ENCODE measurements at places on chromosomes 16 and 17.

DNA sequence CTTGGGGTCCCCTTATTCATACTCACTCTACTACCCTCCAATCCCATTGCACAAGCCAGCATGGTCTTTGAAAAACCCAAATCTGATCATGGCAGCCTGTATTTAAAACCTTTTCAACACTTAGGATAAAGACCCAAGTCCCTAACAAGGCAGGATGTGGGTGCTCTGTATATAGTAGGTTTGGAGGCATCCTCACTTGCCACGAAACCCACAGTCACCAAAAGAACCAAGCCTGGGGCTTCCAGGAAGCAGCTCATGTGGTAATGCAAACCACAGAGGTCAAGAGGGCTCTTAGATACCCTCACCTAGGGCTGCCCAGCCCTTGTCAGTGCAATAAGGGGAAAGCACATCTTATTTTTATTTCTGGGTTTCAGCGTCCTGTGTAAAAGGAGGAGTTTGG is 218.6 kb upstream of the ASIC2 start:
- no peak for DNase-seq

DNA sequence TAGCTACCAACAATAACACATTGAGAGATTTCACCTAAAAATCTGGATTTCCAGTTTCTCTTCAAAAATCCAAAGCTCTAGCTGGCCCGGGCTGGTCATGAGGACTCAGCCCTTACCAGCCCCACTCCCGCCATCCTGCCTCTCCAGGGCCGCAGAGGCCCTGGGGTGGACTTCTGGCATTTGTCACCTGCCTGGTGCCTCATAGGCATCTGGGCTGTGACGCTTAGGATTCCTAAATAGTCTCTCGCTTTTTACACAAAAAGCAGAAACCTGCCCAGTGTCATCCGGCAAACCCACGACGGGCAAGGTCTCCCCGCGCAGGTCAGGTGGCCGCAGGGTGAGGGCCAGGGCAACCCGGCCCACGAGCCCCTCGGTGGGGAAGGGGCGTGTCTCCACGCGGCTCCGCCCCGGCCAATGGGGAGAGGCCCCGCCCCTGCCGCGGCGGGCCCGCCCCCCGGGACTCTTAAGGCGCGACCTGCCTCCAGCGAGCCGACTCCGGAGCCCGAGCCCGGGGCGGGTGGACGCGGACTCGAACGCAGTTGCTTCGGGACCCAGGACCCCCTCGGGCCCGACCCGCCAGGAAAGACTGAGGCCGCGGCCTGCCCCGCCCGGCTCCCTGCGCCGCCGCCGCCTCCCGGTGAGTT is at the start of gene VASN:
TSS of gene VASN (plus strand) at position 492 of the 644 bp plus-strand sequence. CDS start 9,030 bp downstream, outside the sequence.
- DNase-seq = peak; percentile 82

GRCh38 chr16:11179574-11179973 is 76.4 kb downstream of the SOCS1 start:
- DNase-seq = no peak

DNA sequence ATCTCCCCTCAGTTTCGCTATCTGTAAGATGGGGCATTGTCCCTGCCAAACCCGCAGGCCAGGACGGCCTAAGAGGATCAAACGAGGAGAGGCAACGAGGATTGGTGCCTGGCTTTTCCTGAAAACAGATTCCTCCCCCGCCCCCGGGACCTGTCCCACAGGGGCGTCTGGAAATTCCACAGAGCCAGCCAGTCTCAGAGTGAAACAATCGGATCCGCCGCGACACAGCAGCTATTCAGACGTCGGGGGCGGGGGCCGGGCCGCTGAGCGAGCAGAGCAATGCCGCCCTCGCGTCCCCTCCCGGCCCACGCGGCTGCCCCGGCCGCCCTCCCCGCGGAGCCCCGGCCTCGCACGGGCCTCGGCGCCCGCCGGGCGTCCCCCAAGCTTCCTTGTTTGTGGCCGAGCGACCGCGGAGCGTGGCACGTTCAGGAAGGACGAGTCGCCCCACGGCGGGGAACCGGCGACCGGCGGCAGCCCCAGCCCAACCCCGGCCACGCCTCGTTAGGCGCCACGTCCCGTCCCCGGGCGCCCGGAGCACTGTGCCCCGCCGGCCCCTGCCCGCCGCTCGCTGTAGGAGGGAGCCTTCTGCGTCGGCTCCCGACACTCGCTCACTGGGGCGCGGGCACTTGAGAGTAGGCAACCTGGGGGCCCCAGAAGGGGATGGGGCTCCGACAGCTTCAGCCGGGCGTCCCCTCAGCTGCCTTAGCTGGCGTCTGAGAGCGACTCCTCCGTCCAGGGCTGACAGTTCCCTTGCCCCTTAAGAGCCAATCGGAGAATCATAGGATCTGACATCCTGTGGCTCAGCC is 29.6 kb upstream of the PHOSPHO1 start:
- DNase-seq = peak; percentile 70

GRCh38 chr17:31433811-31434726 is 42.6 kb downstream of the RAB11FIP4 start:
- no peak for DNase-seq

- DNase-seq = peak; percentile 69
Measured at GRCh38 chr17:76492989-76493501, 8.2 kb downstream of the RHBDF2 start.

- no peak for DNase-seq
Measured at GRCh38 chr16:10554569-10554968, 25.8 kb downstream of the EMP2 start.

DNA sequence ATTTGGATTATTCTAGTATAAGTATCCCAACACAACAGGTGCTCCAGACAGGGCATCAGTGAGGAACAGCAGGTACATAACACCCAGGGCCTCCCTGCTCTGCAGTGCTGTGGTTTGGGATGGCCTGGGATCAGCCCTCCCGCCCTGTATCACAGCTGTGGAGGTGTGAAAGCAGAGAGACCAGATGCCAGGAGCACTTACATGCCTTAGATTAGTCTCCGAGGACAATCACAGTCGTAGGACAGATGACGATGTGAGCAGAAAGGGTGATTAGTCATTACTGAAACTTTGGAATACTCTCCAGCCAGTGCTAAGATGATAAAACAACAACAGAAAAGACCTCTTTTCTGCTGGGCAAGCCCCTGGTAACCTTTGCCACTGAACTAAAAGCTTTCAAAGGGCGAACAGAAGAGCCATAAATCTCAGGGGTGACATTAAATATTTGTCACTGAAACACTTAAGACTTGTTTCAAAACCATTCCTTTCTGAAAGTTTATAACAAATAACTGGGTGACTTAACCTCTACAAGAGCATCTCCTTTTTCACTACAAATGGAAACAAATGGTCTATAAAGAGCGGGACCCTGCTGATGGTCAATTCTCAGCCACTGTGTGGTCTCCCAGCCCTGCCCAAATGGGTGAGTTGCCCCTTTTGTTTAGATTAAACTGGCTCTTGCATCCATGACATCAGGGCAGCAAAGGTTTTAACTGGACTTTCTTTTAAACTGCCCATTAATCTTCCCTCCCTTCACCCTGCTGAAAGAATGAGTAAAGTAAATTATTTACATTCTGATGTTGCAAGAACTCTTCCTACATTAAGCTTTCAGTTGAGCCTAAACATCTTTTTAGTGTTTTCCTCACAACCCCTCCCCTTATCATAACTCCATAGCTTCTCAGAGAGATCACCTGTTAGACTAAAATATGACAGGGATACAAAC is 183.1 kb upstream of the COX10 start:
- no peak for DNase-seq

DNA sequence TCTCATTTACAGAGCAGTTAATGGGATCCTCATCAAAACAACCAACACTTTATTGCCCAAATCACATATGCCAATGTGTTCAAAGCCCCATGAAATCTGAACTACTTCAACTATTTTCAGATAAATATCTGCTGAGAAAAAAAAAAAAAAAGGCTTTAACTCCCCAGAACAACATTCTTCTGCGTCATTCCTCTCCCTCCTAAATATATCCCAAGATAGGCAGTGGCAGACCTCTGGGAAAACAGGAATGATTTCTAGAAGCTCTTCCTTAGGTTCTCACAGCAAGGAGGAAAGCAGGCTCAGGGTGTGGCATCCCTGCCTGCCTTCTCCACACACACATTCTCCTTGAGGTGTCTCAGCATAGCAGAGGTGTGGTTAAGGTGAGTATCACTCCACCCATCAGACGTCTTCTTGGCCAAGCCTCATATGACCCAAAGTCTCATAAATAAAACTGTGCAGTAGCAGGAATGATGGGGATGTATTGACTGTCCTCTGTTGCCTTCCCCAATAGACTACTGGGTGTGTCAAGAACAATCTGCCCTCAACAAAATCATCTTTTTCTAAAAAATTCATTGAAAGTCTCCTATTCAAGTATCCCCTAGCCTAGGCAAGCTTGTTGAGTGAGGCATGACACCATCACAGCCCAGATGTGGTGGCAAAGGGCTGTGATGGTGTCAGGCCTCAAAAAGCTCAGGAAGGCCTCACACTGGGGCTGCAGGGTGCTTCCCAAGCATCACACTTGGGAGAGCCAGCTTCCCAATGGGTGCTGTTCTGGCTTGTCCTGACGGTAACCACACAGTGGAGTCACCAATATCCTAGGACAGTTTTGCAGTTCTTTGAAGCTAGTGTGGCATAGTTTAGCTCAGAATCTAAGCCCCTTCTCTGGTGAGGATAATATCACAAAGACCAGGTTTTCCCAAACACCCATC is 135.4 kb upstream of the SOX9 start:
- DNase-seq = no peak

DNA sequence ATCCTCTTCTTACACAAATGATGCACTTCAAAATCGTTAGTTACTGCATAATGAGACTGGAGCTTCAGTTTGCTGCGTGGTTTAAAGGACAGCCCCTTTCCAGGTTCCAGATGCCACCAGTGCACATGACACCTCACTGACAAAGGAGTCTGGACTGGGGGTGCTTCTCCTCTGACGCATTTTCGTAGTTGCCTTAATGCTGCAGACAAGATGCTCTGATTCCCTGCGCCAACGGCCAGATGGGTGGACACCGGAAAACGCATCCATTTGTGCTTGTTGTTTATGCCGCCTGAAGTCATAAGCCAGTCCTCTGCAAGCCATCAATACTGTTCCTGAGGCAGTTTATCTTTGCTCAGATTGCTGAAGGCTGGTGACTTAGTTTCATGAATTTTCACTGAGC is 16.0 kb downstream of the FBXO31 start:
- no peak for DNase-seq

DNA sequence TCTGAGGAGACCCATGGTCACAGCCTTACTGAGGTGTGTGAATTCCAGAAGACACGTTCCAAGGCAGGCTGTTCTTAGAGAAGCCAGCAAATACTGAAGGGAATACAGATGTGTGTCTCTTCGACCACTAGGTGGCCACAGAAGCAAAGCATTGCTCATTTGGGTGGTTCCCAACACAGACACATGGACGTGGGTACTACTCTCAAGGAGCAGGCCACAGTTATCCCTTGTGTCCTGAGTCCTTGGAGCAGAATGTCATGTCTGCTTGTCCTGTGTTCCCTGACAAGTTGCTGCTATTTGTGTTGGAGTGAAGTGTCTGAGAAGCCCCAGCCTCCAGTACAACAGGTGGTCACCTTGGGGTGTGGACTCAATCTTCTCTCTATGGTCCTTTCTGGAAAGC is 30.3 kb downstream of the HMOX2 start:
- DNase-seq = peak; percentile 63

DNA sequence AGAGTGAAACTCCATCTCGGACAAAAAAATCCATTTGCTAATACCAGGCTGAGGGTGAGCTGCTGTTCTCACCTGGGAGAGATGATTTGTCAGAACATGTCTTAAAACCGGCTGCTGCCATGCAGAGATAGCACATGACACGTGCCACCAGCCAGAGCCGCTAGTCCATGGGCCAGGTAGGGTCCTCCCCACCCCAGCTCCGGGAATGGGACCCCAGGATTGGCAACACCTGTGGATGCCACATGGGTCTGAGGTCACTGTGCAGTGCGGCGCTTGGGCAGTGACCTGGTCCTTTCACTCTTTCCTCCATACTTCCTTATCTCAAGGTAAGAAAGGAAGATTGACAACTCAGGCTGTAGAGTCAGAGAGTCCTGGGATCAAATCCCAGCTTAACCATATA is 393.3 kb upstream of the TNRC6C start:
- DNase-seq = no peak

DNA sequence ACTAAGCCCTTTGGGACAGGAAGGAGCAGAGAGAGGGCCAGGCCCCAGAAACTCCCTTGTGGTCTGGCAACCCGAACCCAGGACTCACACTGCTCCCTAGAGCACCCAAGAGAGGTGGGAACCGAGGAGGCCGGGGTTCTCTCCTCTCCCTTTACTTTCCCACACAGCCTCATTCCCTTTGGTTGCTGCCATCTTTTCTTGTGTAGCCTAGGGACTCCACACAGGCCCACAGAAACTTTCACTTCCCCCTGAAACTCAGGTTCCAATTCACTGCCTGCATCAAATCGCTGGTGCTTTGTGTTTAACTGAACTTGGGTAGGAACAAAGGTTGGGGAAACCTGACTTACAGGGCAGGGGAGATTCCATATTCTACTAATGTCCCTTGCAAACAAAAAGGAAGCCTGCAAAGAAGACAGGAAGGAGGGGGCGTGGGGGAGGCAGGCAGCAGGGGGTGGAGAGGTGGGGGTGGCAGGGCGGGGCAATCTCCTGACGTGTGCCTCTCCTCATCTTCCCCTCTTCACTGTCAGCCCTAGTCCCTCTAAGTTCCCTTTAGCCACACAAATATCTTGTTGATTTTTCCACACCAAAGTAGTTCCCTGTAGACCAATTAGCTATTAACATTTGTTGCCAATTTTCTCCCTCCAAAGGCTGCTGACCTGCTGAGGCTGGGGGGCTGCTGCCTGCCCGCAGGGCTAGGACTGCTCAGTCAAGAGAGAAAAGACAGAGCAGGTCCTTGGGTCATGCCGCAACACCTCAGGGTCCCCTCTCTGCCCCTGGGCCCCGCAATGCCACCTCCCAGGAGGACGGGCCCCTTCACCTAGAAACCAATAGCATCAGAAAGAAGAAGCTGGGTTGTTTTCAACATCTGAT is 8.0 kb downstream of the ST3GAL2 start:
- DNase-seq = peak; percentile 53

DNA sequence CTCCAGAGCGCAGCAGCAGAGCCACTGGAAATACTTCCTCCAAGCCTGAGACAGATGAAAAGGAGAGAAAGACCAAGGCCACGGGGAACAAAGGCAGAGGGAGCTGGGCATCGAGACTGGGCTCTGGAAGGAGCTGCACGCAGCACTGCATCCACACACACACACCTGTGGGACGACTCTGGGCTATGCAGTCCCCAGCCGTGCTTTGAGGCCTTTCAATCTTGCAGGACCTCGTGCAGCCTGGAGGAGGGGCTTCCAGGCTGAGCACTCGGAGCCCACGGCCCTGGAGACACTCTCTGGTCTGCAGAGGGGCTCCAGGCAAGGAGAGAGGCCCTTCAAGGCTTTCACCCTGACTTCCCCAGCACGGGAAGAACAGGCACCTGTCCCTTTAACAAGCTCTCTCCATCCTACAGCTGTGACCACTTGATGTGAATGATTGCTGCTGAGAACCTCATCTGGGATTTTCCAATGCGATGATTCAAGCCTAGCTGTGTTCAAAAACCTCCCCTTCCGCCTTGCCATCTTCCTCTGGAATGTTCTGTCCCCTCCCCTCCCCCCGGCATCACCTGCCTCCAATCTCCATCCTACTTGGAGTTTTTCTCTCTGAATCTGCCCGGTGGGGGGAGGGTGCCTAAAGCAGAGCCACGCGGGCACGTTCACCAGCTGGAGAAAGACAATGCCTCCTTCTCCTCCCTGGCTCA is 37.5 kb downstream of the RBFOX3 start:
- DNase-seq = no peak

- no peak for DNase-seq
Measured at GRCh38 chr17:62689441-62690167, 62.1 kb downstream of the MRC2 start.
